Glutamatergic neuron (in vitro differentiated cells): ENCODE measurements at places on chromosomes 5 and 9. TPM values are rescaled to one million over a fixed set of nuclear protein-coding genes. Genes with fewer than 3 reads are reported as not detected.

GRCh38 chr5:54024466-54024865 is 285.9 kb downstream of the ARL15 start:
- DNase-seq: no peak

DNA sequence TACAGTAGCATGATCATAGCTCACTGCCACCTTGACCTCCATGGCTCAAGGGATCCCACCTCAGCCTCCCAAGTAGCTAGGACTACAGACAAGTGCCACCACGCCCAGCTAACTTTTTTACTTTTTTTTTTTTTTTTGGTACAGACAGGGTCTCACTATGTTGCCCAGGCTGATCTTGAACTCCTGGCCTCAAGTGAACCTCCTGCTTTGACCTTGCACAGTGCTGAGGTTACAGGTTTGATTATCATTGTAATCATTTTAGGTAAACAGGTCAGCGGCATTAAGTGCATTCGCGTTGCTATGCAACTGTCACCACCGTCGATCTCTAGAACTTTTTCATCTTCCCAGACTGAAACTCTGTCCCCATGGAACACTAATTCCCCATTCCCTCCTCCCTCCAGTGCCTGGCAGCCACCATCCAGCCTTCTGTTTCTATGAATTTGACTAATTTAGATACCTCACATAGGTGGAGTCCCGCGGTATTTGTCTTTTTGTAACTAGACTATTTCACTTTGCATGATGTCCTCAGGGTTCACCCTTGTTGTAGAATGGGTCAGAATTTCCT is 5.8 kb upstream of the CARD19 start:
- no peak for DNase-seq

- peak; percentile 46 for DNase-seq
Measured at GRCh38 chr5:39716532-39717028, 291.8 kb upstream of the DAB2 start.

LCP2 gene
- total RNA-seq: not detected

ADGRV1 gene
- total RNA-seq: 18.2 TPM

DNA sequence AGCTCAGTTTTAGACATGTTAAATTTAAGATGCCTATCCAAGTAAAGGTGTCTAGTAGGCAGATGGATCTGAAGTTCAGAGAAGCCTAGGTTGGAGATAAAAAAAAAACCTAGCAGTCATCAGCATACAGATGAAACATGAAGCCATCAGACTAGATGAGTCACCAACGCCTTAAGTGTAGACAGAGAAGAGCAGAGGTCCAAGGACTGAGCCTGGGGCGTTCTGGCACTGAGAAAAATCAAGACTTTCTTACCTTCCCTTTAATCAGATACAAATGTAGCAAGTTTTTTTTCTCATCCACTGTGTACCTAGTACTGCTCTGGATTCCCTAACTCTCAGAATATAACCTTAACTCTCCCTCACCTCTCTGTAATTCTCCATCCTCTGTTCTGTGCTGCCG is 97.3 kb downstream of the SIL1 start:
- DNase-seq: no peak

GRCh38 chr5:1769017-1769640 is 30.5 kb downstream of the MRPL36 start:
- no peak for DNase-seq

C5orf52 gene
- total RNA-seq: not detected

GRCh38 chr5:2262620-2263019 is 379.9 kb upstream of the IRX4 start:
- no peak for DNase-seq

GRCh38 chr5:79005936-79006631 is 21.0 kb upstream of the ARSB start:
- DNase-seq: no peak

DNA sequence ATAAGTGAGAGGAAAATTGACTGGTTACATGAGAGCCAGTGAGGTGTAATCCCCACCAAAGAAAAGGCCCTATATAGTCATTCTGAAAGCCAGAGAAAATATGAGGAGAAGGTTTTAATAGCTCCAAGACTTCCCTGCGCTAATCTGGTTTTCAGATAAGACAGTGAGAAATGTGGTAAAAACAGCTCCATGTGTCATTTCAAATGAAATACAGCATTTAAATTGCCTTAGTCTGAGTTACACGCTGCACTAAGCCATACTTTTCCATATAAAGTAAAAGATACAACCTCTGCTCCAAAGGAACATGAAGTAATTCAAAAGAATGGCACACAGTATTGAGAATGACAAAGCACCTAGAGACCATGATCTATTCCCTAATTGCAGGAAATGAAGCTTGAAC is 378.0 kb upstream of the PDE4D start:
- no peak for DNase-seq

- DNase-seq: no peak
Measured at GRCh38 chr9:89010526-89011111, 19.4 kb downstream of the S1PR3 start.

GLRA1 gene
- total RNA-seq: 0.22 TPM

DNA sequence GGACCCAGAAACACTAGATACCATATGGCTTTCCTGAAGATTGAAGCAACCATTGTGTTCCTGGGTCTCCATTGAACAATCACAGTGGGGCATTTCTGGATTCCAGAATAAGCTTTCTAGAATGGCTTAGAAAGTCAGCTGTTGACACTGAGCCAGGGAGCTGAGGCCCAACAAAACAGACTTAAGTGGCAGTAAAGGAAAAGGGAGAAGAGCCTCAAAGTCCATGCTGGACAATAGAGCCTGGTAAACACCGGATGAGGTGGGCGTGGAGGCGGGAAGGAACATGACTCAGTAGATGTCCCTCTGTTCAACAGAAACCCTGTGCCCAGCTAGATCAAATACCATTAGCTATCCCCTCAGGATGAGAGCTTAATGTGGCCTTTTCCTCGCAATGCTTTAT is 14.8 kb downstream of the SPARC start:
- no peak for DNase-seq

- DNase-seq: no peak
Measured at GRCh38 chr5:179730852-179731251, 1.8 kb upstream of the MAML1 start.

SMARCA2 gene
- 14.5 TPM for total RNA-seq

TRIM32 gene
- total RNA-seq: 14.3 TPM

DMRT3 gene
- total RNA-seq: 1.7 TPM

GRCh38 chr5:96651948-96652753 is 10.0 kb upstream of the CAST start:
- DNase-seq: peak; percentile 24

DNA sequence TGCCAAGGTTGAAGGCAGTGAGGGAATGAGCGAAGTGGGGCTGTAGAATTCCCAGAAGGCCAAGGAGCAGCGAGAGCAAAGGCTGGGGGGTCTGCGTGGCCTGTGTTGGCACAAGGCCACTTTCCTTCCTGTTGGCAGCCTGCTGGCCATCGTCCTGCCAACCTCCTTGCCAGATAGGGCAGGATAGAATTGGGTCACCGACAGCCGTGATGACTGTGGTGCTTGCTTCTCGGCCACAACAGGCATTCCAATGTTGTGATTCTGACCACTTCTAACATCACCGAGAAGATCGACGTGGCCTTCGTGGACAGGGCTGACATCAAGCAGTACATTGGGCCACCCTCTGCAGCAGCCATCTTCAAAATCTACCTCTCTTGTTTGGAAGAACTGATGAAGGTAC is 18.9 kb downstream of the TRIP13 start:
- no peak for DNase-seq

DNA sequence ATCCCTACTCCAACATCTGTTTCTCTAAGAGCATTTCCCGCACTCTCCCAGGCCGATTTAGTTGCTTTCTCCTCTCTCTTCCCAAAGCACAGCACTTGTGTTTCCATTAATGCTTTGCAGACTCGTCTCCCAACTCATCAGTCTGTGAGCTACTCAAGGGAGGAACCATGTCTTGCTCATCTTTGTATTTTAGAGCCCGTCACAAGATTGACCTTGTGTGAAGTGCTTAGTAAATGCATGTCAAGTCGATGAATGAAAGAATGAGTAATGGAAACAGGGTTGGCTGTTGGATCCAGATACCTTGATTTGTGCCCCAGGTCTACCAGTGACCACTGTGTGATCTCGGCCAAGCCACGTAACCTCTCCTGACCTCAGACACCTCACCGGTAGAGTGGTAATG is 99.3 kb downstream of the KLF4 start:
- DNase-seq: no peak

ANXA1 gene
- not detected for total RNA-seq

DNA sequence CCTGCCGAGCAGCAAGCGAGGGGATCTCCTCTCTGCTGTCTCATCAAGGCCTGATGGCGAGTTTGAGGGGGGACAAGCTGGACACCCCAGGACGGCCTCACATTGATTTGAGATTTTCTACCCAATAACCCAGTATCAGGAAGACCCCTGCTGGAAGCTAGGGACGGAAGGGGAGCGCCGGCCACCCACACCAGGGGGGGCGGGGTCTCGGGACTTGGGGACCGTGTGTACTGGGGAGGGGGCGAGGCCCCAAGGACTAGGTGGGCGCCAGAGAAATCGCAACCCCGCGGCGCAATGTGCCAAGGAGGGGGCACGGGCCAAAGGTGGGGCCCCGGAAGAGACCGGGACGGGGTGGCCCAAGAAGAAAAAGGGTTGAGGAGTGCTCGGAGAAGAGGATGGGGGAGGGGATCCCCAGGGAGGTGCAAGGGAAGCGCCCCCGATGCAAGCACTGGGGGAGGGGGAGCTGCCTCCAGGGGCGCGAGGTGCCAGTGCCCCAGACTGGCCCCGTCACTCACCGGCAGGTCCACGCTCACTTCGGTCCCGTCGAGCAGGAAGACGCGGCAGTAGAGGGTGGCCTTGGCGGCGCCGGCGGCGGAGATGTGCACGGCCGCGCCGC is 1.1 kb downstream of the EPB41L4B start:
- DNase-seq: peak; percentile 42

CDH9 gene
- total RNA-seq: 3.6 TPM

DNA sequence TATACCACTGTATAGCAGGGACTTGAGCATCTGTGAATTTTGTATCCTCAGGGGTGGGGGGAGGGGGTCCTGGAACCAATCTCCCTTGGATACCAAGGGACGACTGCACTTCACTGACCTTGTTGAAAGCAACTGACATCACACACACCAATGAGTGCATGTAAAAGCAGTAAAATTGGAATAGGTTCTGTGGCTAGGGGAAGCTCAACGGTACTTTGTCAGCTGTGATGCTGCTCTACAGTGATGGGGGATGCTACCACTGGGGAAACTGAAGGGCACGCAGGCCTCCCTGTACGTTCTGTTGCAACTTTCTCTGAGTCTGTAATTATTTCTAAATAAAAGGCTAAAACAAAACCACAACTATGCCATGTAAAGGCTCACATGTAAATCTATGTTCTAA is 47.0 kb upstream of the RETREG1 start:
- DNase-seq: no peak

PRKAA1 gene
- total RNA-seq: 49.0 TPM

SPINK6 gene
- not detected for total RNA-seq

DNA sequence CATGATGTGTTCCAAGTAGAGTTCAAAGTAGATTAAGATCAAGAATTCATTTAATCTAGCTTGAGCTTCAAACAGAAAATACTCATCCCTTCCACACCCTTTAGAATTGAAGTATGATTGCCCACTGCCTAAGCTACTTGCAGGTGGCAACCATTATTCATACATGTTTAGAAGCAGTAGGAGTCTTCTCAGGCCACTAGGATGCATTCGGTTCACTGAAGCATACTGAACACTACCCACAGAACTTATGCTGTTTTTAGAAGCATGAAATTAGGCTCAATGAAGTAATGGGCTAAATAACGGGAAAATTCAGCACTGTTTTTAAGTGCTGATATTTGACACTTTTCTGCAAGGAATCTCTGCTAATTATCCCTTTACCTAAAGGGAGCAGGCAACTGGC is 263.4 kb downstream of the DEPDC1B start:
- DNase-seq: no peak

WDR31 gene
- 1.3 TPM for total RNA-seq

GRCh38 chr9:136936645-136937170 is 7.8 kb downstream of the FBXW5 start:
- DNase-seq: no peak
